Placental pericyte (primary cell): ENCODE measurements at places on chromosomes 7 and 10. TPM values are rescaled to one million over a fixed set of nuclear protein-coding genes. Genes with fewer than 3 reads are reported as not detected.

The CNNM1 gene
- under 0.01 and 1.6 TPM in 2 replicates for total RNA-seq

The PAX4 gene
- not detected in 2 replicates for total RNA-seq

The ADRA2A gene
- total RNA-seq: 0.14 TPM in 1 of 2 replicates, not detected in the other

The PIP gene
- total RNA-seq: not detected in 2 replicates

The NKX2-3 gene
- not detected in 2 replicates for total RNA-seq

The FEZF1 gene
- total RNA-seq: not detected in 2 replicates

The STRIP2 gene
- total RNA-seq: 4.8 and 8.7 TPM in 2 replicates
